Activated naive CD4-positive, alpha-beta T cell treated with anti-CD3 and anti-CD28 coated beads for 36 hours (primary cell): ENCODE measurements at places on chromosomes 7 and 10.

DNA sequence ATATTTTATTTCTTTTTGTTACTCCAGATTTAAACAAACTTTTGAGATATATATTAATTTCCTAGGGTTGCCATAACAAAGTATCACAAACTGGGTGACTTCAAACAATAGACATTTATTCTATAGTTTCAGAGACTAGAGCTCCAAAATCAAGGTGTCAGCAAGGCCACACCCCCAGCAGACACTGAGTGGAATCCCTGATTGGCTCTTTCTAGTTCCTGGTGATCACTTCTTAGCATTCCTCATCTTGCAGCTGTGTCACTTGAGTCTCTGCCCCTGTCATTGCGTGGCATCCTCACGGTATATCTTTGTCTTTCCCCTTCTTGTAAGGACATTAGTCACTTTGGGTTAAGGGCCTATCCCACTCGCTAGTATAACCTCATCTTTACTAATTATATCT lies 7.6 kb upstream of the SLC26A3 start:
- DNase-seq = peak; percentile 17

DNA sequence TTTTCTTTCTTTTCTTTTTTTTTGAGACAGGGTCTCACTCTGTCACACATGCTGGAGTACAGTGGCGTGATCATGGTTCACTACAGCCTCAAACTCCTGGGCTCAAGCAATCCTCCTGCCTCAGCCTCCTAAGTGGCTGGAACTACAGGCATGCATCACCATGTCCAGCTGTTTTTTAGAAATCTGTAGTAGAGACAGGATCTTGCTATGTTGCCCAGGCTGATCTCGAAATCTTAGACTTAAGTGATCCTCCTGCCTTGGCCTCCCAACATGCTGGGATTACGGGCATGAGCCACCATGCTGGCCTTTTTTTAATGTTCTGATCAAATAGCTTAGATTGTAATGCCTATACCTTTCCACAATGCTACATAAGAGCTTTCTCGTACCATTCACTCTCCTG lies 107.0 kb upstream of the KCTD7 start:
- no peak for DNase-seq

GRCh38 chr10:90916392-90917237 lies 4.3 kb downstream of the ANKRD1 start:
- no peak for DNase-seq

GRCh38 chr7:102897856-102898531 lies 14.8 kb upstream of the LRRC17 start:
- DNase-seq = no peak

GRCh38 chr7:149373089-149373488 lies 87.8 kb downstream of the ZNF777 start:
- DNase-seq = no peak

DNA sequence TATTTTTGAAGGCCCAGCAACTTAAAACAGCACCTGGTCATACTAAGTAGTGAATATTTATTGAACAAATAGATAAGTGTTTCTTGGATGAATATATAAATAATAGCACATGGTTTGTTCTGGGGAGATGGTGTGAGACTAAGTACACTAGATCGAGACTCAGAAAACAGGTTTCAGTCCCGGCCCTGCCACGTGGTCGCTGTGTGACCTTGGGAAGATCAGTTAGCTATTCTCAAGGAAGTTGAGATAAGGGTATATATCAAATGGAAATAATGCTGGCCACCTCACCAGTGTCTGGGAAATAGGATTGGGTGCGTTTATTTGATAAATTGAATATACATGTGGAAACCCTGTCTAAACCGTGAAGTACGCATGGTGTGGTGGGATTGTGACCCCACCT lies 354.6 kb downstream of the SDK1 start:
- no peak for DNase-seq

GRCh38 chr10:43859016-43859525 lies 210.4 kb upstream of the ZNF32 start:
- no peak for DNase-seq

DNA sequence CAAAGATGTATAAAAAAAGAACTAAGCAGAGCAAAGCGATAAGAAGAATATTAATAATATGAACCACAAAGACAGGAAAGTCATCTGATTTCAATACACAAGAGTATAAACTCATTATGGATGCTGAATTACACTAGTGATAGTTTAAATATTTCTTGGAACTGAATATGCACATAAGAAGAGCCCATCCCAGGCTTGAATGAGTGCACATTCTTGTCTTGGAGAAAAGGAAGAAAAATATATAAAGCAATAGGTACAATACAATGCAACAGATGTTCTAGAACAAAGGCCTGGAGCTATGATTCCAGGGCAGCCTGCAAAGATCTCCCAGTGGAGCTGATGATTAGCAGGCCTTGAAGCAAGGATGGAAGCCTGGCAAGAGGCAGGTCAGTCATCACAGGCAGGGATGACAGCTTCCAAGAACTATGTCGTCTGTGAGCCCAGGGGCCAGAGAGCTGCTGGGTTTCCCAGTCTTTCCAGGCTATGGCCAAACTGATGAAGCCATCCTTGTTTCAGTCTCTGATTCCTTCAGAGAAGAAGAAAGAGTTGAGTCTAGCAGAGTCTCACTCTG lies 277.6 kb downstream of the KCNMA1 start:
- no peak for DNase-seq

GRCh38 chr10:18279173-18279572 lies 138.9 kb downstream of the CACNB2 start:
- DNase-seq = no peak

- peak; percentile 78 for DNase-seq
Observed at GRCh38 chr10:3068201-3068967, 1.0 kb downstream of the PFKP start.

DNA sequence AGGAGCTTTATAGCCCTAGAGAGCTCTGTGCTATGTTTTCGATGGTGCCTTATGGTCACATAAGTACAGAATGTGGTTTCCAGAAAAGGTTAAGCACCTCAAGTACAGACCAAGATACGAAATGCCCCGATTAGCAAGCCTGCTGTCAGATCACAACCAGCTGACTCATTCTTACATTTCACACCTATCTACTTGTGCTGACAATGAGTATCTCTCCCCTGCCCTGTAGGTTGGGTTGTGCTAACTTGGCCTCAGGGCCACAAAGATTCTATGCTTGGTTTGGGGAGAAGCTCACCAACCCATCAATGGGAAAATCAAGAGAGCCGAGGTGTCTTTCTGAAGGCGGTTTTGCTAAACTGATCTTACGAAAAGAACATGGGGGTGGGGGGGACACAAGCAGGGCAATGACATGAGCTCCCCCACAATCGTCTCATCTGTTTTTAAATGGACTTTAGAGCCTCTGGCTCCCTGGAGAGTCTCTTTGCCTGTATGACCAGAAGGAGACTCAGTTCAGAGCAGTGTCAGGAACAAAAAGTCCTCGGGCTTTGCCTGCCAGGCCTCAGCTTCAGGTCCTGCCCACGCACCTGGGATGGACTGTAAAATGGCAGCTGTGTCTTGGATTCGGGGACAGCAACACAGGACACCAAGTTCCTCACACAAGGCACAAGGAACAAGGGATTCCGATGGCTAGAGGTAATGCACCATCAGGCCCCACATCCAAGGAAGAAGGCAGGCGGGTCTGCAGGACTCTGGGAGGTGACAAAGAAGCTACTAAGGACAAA lies 55.1 kb downstream of the FAM53B start:
- DNase-seq = peak; percentile 83

- no peak for DNase-seq
Observed at GRCh38 chr10:119525116-119525515, 17.4 kb downstream of the RGS10 start.

- peak; percentile 10 for DNase-seq
Observed at GRCh38 chr10:18238870-18239485, 98.8 kb downstream of the CACNB2 start.

DNA sequence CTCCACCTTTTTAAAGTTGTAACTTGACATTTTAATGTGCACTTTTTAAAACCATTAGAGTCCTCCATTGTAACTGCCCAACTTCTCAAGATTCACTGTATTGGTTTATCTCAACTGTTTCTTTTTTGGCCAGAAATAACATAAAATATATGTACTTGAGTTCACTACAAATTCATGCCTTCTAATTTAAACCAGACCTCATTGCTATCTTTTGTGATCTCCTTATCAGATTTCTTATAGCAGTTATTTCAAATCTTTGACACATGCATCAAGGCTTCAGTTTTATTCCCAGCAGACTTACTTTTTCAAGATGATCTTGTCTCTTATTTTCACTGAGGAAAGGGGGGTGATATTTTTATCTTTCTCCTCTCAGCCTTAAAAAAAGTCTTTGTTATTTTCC lies 154.3 kb downstream of the PHF14 start:
- DNase-seq = no peak

DNA sequence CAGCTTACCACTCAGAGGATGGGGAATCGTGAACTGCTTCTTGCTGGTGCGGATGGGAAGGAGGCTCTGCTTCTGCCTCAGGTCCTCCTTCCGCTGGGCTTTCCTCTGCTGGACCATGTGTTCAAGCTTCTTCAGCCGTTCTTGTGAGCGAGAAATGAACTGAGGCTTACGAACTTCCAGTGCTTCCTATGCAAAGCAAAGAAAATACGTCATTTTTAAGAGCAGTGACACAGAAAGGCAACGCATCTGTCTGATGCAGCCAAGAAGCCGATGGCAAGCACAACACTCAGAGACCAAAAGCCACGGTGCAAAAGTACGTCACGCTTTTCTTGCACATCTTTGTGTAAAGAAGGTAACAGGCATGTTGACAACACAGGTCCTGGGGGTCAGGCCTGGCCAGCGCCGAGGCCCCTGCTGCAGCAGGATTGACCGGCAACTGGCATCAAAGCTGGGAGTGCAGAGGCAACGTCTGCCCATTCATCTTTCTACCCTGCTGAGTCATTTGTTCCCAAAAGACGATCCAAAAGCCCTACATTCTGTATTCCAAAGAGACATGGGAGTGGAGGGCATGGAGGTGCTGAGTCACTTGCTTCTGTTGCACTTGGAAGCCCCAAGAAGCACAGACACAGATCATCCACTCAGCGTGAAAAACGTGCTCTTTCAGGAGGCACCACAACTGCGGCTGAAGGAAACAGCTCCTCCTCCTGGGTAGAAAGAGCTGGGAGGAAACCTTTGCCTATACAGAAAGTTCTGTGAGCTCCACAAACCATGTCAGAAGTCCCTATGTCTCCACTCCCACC lies 71.0 kb upstream of the ADAM12 start:
- no peak for DNase-seq

DNA sequence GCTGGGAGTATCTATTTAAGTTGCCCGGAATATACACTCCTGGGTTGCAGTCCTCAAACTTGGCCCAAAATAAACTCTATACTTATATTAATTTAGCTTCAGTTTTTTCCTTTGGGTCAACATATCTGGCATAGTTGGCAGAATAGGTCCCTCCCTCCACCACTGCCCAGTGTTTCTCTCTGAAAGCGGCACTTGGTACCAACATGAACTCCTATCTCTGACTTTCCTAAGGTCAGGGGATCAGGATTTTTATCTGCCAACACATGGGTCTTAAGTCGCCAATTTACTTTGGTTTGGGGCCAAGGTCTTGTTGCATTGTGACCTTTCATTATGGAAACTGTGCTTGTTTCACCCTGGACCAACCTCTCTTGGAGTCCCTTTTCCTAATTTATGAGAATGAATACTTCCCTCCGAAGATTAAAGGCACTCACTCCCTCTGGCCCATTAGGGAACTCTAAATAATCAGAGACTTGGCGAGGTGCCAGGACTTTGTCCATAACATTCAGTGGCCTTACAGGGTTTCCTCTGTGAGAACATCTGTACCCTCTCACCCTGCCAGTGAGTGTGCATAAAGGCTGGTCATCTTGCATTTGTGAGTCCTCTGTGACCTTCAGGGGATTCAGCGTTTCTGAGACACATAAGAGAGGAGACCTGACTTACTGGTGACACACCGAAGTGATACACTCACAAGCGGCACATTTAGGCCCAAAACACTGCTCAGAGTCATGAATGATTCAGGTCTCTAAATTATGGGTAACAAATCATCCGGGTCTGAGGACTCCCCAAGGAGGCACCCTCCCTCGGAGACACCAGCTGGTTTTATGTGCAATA lies 19.7 kb upstream of the FKBP9 start:
- no peak for DNase-seq

GRCh38 chr7:111041577-111041976 lies 49.4 kb upstream of the LRRN3 start:
- no peak for DNase-seq

- DNase-seq = no peak
Observed at GRCh38 chr7:26918241-26918640, 53.9 kb upstream of the SKAP2 start.

- no peak for DNase-seq
Observed at GRCh38 chr10:43959364-43960134, 310.9 kb upstream of the ZNF32 start.

- no peak for DNase-seq
Observed at GRCh38 chr10:120583424-120584108, 126.5 kb downstream of the PLPP4 start.

- no peak for DNase-seq
Observed at GRCh38 chr10:51082857-51083256, 8.6 kb downstream of the PRKG1 start.

DNA sequence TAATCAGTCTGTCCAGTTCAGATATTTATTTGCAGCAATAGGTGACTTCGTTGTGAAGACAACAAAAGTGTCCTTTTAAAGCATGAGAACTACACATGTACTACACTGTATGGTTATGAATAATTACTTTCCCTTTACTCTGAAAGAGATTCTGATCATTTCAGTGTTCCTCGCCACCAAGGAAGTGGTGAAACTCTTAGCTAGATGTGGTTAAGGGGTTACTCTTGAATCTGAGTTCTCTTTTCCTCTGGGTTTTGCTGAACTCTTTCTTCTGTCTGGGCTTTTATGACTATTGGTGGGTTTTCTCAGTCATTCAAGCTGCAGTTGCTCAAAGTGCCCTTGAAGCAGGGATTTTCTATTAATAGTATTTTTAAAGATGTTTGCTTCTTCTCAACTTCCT lies 127.9 kb upstream of the SEM1 start:
- peak; percentile 54 for DNase-seq

- DNase-seq = no peak
Observed at GRCh38 chr7:112452102-112452888, 2.0 kb downstream of the IFRD1 start.

GRCh38 chr7:131196803-131197202 lies 130.9 kb upstream of the MKLN1 start:
- no peak for DNase-seq

- DNase-seq = no peak
Observed at GRCh38 chr7:21915140-21915539, 30.6 kb downstream of the CDCA7L start.
